ENCODE measurements at places on chromosomes 6 and 20. TPM values are rescaled to one million over a fixed set of nuclear protein-coding genes. Genes with fewer than 3 reads are reported as not detected.

The FAM209B gene
- not detected for total RNA-seq

The FAM209A gene
- total RNA-seq = not detected

The TAP2 gene
- 6.2 TPM for total RNA-seq

The SNRPB gene
- 101 TPM for total RNA-seq

The SMLR1 gene
- total RNA-seq = not detected

The RPS6KA2 gene
- total RNA-seq = 33.2 TPM

The BHLHE23 gene
- not detected for total RNA-seq

The TREM2 gene
- total RNA-seq = not detected

The MYLK4 gene
- 14.9 TPM for total RNA-seq

The DHX35 gene
- total RNA-seq = 16.3 TPM

The LAMA2 gene
- total RNA-seq = 320 TPM

The NMBR gene
- not detected for total RNA-seq

The CD109 gene
- 29.6 TPM for total RNA-seq

The RUNX2 gene
- total RNA-seq = 1.7 TPM

The REM1 gene
- 4.5 TPM for total RNA-seq
